NCI-H1105 (cell line): ENCODE measurements at places on chromosomes 1 and 21.

DNA sequence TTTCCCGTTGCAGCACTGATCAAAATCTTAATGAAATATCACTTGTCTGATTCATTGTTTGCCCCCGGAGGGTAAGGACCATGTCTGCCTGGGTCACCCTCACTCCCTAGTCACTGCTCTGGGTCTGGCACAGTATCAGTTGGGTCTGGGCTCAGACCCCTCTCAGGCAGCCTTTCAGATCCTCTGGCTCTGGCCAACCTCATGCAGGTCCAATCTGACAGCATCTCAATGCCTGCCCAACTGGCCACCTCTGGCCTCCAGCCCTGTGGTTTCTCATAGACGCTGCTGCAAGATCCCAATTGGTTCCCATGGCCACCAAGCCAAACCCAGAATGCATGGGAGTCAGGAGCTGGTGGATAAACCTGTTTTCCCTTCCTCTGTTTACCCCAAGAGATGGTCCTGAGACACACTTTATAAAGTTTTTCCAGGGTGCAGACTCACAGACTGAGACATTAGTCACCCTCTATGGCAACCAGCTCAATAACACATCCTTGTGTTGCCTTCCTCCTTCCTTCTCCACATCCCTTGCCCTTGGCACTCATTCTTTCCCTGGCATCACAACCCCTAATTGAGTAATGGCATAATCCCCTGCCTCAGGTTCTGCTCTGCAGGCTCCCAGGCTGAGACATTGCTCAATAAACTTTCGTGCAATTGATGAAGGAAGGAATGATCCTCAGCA lies 199.2 kb downstream of the GRIK3 start:
- DNase-seq = no peak

GRCh38 chr1:92583821-92584760 lies 97.4 kb upstream of the GFI1 start:
- DNase-seq = no peak

DNA sequence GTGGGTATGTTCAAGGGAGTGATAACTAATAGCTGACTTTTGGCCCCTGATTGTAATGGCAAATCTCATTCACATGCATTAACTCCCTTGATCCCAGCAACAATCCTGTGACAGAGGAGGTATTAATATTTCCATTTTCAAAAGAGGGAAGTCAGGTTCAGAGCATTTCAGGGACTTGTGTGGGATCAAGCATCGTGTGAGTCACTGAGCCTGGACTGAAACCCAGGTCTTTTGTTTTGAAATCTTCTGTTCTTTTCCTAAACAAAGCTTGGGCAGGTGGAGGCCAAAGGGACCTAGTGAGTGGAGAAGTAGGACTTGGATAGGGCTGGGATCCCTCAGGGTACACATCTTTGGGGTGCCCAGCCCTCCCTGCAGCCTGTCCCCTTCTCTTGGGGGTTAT lies 37.9 kb downstream of the ETNK2 start:
- DNase-seq = no peak

DNA sequence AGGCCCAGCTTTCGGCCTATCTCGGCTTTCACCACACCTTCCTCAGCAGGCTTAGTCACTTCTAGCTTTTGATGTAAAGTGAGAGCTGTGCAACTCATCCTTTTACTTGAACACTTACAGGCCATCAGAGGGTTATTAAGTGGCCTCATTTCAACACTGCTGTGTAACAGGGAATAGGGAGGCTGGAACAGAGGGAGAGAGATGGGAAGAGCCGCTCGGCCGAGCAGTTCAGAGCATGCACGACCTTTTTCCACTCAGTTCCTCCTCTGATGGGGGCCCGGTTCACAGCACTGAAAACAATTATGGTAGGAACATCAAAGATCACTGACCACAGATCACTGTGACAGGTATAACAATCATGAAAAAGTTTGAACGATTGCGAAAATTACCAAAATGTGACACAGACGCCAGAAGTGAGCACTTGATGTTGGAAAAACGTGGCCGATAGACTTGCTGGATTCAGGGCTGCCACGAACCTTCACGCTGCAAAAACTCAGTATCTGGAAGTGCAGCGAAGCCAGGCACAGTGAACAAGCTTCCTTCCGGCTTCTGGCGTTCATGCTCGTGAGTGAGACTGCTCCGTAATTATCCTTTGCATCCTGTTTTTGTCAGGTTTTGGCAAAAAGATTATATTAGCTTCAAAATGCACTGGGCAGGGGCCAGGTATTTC lies 28.6 kb downstream of the AGPAT3 start:
- DNase-seq = no peak

- no peak for DNase-seq
Measured at GRCh38 chr1:201334325-201335173, 42.9 kb downstream of the TNNT2 start.
